ENCODE measurements at places on chromosomes 3 and 15.

DNA sequence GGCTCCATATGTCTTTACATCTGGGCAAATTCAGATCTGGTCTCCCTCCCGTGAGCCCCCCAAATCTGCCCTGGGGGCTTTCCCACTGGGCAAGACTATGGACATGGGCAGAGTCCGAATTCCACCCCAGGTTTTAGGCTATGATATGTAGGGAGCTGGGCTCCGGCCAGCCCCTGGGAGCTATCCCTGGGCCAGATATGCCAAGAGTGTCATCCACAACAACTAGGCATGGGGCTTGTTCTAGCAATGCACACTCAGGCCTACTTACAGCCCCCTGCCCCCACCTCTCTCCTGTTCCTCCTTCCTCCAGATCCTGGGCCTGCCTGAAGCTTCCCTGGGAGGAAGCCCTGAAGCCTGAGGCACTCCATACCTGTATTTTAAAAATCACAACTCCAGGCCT is 622 bp downstream of the XIRP1 start:
- no peak for DNase-seq

DNA sequence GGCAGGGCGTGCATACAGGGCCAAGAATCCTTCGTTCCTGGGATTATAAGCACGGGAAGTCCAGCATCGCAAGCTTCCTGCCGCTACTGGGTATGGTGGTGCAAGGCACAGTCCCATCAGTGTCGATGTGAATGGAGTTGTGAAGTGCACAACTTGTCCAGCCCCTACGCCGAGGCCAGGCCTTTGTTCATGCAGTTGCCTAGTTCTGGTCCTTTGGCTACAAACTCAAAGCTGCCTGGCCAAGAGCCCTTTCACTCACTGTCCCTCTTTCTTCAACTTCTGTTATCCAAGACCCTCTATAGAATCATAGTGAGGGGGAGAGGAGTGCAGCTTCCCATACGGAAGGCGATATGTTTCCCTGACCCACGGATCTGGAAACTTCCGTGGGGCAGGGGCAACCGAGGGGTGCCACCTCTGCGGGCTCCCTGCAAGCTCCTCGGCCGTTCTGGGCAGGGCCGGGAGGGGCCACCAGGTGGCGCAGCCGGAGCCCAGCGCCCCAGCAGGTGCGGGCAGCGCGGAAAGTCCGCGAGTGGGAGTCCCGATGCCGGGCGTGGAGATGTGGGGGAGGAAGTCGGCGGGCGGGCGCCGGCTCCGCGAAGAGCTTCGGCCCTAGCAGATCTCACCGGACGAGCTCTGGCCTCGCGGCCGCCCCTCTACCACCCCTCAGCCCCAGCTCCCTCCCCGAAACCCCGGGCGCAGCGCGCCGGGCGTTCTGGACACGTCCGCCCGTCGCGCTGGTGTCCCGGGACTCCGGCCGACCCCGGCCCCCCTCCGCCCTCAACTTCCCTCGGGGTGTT is 693 bp downstream of the RASGRP1 start:
- DNase-seq = no peak

- DNase-seq = no peak
These were observed 118.5 kb downstream of the TLE3 start for GRCh38 chr15:69979262-69979661.

- DNase-seq = no peak
These were observed 127.6 kb downstream of the RAB11A start for GRCh38 chr15:65996901-65997300.

- DNase-seq = no peak
These were observed 59.2 kb upstream of the C15orf61 start for GRCh38 chr15:67461735-67462134.

Measured in GM04503 (cell line).